ENCODE measurements at places on chromosomes 6 and 20.

DNA sequence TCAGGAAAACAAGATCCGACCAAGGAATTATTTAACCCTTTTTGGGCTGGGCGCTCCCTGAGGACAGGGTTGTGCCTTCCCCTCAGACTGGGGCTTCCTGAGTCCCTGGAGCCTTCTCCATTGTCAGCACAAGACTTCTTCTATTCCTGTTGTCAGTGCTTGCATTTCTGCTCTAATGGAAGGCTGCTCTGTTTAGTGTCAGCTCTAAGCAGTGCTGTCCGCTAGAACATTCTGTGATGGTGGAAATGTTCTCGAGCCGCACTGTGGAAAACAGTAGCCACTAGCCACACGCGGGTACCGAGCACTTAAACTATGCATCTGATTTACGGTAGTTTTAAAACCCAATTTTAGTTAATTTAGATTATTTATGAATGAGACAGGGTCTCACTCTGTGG is 64.0 kb downstream of the VEGFA start:
- no peak for DNase-seq

DNA sequence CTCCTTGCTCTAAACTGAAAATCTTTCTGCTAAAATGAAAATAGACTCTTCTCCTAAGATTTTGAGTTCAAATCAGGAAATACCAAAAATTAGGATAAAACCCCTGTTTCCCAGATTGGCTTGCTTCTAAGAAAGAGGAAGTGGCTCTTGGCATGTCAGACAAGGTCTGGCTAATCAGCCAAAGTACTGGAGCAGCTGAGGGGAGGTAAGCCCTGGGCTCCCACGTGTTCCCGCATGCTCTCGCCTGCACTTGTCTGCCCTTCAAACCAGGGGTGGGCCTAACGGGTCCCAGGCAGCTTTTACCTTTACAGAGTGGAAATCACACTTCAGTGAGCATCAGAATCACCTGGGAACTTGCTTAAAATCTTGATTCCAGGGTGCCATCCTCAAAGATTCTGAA is 43.2 kb upstream of the GABRR1 start:
- DNase-seq: no peak

- peak; percentile 31 for DNase-seq
These were observed 77.5 kb upstream of the NT5E start for GRCh38 chr6:85372188-85372914.

DNA sequence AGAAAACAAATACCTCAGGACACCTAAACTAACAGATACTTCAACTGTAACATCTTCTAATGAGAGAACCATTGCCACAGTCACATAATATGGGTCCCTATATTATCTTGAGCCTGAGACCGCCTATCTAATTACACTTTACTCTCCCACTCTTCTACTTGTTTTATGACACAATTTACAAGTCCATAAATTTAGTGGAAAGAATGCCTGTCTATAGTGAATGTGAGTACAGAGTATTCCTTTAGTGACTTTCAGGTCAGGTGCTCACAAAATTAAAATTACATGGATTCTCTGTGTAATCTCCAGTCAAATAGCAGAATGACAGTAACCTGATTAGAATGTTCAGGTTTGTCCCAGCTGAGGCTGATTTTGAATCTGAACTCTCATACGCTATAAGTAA is 624.1 kb downstream of the PKHD1 start:
- DNase-seq: no peak

DNA sequence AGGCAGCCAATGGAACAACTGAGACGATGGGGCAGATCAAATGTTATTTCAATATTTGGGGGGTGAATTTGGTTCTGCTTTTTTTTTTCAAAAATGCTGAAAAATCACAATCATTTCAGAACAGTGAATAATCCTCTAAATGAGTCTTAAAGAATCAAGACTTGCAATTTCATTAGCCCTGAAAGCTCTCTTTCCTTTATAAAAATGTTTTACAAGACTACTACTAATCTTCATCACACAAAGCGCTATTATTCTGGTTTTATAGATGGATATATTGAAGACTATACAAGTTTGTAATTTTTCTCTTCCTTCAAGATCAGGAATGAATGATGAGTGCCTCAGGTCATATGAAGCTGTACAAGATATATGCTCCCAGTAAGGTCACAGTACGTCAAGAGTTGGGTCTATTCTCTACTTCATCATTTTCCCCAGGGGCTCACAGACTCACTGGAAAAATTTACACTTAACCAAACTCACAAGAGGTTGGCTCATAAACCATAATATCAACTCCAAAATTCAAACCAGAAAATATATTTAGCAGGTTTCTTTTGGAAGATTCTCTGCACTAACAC is 19.5 kb downstream of the RNF24 start:
- no peak for DNase-seq

- DNase-seq: peak; percentile 33
These were observed 94.8 kb downstream of the BTBD3 start for GRCh38 chr20:12012241-12013222.

- DNase-seq: no peak
These were observed 2.1 kb downstream of the BTN3A2 start for GRCh38 chr6:26367114-26367513.

DNA sequence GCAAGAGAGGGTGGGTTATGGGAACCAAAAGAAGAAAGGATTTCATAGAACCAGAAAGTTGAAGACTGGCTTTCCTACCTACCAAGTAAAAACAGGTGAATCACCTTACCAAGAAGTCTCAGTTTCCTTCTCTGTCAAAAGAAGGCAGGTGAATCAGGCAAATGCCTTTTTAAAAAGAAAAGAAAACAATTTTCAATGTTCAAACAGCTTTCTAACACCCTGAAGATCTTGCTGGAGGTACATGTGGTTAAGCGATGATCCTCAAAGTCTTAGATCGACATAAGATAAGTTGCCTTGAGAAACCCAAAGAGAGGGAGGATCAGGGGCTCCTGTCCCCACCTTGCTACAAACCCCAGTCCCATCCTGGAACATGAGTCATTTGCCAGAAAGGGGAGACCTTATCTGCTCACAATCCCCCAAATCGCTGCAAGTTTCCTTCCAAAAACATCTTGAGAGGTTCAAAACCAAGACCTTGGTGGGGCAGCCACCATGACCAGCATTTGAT is 71.6 kb downstream of the NFATC2 start:
- DNase-seq: no peak

- DNase-seq: no peak
These were observed 21.3 kb downstream of the ECI2 start for GRCh38 chr6:4114123-4114522.

All from fibroblast of skin of scalp (primary cell).